ENCODE measurements at places on chromosomes 6 and 20. TPM values are rescaled to one million over a fixed set of nuclear protein-coding genes. Genes with fewer than 3 reads are reported as not detected.

Gene IBTK
- 93.3 TPM for total RNA-seq

Gene MICB
- total RNA-seq = 0.41 TPM

Gene GABRR1
- total RNA-seq = not detected

Gene MYT1
- 6.9 TPM for total RNA-seq

Measured in frontal cortex (tissue), 4 donors.